Omental fat pad (tissue), 4 donors: ENCODE measurements at places on chromosomes 11 and 22.

- no peak for DNase-seq
Observed at GRCh38 chr11:19055016-19055415, 5.5 kb downstream of the MRGPRX2 start.

DNA sequence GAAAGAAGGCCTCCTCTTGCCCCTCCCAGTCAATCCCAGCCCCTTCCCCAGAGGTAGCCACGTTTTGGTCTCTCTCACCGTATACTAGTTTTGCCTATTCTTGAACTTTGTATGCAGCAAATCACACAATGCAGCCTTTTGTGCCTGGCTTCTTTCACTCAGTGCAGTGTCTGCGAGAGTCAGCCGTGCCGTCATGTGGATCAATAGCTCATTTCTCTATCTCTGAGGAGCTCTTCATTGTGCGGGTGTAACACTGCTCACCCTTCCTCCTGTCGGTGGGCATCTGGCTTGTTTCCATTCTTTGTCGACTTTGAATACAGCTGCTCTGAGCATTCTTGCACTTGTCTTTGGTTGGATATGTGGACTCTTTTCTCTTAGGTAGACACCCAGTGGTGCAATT, 146.5 kb downstream of the CACNA1I start:
- no peak for DNase-seq

GRCh38 chr11:14522801-14523200, 2.6 kb upstream of the PSMA1 start:
- DNase-seq, result no peak

GRCh38 chr22:23121424-23121823, 20.4 kb downstream of the RSPH14 start:
- no peak for DNase-seq

DNA sequence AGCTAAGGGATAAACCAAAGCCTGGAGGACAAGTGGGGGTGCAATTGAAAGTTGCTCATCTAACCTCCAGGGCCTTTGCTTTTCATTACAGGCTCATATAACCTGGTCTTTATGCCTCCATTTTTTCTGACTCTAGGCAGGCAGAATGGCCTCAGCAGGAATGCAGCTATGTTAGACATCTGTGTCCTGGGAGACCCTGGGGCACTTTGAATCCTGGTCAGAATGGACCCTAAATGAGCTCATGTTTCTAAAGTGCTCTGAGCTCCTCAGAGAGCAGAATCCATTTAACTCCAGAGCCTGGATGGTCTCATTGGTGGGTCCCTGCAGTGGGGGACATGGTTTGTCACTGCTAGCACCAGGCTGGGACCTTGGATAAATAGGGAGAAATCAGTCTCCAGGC, 177.3 kb downstream of the KIRREL3 start:
- DNase-seq, result no peak

DNA sequence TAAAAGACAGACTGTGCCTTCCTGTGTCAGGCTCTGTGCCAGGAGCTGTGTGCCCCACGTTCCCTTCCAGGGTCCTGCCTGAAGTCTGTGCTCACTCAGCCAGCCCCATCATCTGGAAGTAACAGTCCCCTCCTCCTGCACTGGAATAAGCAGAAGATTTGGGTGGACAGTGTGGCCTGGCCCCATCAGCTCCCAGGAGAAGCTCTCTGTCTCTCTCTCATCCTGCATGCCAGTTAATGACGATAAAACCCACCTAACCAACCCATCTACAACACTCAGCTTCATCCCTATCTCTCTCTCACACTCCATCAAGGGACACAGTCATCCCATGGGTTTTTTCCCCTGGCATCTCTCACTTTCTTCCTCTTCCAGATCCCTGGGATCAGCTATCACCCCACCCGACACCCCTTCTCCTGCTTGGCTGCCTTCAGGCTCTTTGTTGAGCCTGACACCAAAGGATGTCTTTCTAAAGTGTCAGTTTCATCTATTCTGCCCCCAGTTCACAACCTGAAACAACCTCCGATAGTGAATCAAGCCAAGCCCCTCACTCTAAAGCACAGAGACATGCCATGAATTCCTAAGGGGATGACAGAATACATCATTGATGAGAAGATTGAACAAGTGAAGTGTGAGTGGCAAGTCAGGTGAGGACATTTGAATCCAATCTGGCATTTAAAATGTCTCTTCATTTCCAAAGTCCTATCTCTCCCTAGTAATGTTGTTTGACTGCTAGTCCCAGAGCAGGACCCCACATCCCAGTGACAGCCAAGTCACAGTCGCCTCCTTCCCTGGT, 91.4 kb upstream of the TOP3B start:
- no peak for DNase-seq

GRCh38 chr11:1827095-1827813, 7.5 kb upstream of the SYT8 start:
- DNase-seq, result no peak

GRCh38 chr11:38460896-38461295, 1862.9 kb upstream of the RAG2 start:
- DNase-seq, result no peak

GRCh38 chr11:70290361-70291065, 20.0 kb downstream of the PPFIA1 start:
- no peak for DNase-seq

DNA sequence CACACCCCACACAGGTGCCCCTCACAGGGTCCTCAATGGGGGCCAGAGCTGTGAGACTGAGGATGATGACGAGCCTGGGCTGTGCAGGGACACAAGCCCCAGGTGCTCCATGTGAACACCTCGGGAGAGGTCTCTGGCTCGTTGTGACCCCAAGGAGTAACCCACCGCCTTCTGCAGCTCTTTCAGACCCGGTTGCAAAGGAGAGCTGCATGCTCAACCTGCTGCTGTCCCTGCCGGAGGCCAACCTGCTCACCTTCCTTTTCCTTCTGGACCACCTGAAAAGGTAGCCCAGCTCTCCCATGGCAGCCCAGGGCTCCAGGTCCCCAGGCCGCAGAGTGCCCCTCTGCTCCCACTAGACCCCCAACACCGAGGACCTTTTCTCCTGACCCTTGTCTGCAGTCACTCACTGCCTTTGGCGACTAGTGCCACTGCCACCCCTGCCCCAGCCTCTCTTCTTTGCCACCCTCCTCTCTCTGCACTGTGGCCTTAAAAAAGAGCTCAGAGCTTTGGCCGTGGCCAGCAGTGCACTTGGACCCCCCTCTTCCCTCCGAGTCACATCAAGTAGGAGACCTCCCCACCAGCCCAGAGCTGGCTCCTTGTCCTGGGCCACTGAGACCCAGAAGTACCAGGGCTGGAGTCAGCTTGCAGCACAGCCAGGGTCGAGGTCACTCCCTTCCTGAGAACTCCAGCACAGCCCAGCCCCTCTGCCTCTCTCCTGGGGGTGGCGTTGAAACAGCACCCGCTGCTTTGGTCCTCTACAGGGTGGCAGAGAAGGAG, 133.7 kb downstream of the BCR start:
- DNase-seq, result no peak

GRCh38 chr11:10351435-10351764, 46.5 kb downstream of the ADM start:
- DNase-seq, result no peak

DNA sequence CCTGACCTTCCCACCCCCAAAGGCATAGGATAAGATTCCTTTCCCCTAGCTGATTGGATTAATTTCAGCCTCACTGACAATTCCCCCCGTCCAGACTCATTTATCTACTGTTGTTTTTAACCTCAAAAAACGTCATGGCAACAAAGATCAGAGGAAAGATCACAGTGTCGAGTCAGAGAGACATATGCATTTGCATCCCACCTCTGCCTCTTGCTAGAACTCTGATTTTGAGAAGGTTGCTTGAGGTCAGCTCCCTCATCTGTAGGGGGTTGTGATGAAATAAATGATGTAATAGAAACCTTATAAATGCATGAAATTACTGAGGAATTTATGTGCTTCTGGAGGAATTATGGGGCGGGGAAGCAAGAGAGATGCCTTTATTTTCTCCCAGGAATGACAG, 53.3 kb upstream of the SYN3 start:
- DNase-seq, result no peak

GRCh38 chr22:33806191-33806590, 114.1 kb downstream of the LARGE1 start:
- DNase-seq, result no peak

GRCh38 chr11:102430158-102430836, 22.3 kb downstream of the TMEM123 start:
- DNase-seq, result no peak

GRCh38 chr11:122784325-122784955, 53.9 kb upstream of the CRTAM start:
- DNase-seq, result no peak

- DNase-seq, result no peak
Observed at GRCh38 chr22:44191036-44191454, 10.3 kb downstream of the PARVG start.

GRCh38 chr11:62360685-62361084, 23.4 kb downstream of the ASRGL1 start:
- no peak for DNase-seq

- DNase-seq, result no peak
Observed at GRCh38 chr22:48647606-48648515, 1179.8 kb downstream of the BRD1 start.

- no peak for DNase-seq
Observed at GRCh38 chr11:78031629-78032028, 8.6 kb upstream of the KCTD14 start.

DNA sequence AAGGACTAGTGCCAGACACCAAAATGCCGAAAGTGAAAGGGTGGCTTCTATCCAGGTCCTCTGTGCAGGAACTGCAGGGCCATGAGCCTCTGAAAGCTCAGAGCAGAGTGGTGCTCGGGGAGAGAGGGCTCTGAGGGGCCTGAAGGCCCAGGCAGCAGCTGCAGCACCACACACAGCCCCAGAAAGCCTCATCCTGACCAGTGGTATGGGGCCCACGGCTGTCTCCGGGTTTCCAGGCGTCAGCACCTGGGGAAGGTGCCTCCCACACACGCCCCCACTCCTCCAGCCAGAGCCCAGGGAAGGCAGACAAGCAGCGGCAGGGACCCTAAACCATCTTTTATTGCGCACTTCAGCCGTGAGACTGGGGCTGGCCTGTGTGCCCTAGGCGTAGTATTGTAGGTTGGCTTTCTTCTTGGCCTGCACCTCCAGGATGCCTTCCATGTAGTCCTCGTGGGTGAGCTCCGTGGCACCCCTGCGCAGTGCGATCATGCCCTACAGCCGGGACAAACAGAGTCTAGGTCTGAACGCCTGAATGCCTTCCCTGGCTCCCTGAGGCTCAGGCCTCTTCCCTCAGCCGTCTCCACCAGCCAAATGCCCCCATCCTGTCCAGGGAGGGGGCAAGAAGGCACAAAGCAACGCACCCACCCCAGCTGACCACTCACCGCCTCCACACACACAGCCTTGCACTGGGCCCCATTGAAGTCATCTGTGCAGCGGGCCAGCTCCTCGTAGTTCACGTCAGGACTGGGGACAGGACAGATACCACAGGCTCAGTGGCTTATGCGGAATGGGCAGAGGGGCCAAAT, 7.6 kb downstream of the PSMC3 start:
- no peak for DNase-seq

DNA sequence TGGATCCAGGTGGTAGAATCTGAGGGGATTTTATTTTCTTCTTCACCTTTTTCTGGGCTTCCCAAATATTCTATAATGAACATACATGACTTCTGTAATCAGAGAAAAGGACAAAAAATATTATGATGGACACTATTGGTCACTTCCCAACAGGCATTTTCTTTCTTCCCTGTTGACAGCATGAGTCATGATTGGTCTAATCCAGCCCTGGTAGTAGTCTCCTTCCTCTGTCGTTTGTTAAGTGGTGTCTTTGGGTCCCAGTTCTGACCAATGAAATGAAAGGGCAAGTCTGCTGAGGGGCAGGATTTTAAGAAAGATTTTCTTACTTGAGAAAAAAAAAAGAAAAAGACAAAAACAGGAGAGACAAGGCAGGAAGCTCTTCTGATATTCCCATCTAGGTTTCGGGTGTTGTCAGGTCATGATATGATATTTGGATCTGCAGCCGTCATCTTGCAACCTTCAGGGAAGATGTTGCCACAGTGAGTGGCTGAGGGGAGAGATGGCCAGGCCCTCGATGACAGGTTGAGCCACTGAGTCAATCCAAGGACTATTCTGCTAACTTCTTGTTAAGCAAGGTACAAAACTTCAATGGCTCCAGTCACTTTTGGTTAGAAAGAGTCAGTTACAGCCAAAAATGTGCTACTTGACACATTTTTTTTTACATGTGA, 23.3 kb upstream of the PLEKHB1 start:
- DNase-seq, result no peak

DNA sequence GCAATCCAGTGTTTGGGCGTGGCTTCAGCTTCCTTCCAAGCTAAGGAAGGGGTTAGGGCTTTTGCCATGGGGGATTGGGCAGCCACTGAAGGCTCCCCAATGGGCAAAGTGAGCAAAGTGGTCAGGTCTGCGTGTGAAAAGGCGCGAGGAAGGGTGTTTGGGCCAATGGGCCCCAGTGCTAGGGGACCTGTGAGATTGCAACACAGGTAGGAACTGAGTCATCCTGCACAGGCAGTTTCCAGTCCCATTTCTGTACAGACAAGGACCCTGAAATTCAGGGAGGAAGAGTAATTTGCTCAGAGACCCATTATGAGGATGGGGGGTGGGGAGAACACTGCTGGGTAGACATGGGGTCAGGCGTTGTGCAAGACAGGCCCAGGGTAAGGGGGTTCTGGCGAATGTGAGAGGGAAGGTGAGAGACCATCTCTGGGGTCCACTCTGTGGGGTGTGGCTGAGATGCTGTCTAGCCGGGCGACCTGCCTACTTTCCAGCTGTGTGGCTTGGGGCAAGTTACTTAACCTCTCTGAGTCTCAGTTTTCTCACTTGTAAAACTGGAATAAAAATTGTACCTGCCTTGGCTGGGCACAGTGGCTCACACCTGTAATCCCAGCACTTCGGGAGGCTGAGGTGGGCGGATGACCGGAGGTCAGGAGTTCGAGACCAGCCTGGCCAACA, 7.3 kb downstream of the CCDC88B start:
- DNase-seq, result no peak

- DNase-seq, result no peak
Observed at GRCh38 chr11:127308291-127308690, 307.7 kb upstream of the KIRREL3 start.

DNA sequence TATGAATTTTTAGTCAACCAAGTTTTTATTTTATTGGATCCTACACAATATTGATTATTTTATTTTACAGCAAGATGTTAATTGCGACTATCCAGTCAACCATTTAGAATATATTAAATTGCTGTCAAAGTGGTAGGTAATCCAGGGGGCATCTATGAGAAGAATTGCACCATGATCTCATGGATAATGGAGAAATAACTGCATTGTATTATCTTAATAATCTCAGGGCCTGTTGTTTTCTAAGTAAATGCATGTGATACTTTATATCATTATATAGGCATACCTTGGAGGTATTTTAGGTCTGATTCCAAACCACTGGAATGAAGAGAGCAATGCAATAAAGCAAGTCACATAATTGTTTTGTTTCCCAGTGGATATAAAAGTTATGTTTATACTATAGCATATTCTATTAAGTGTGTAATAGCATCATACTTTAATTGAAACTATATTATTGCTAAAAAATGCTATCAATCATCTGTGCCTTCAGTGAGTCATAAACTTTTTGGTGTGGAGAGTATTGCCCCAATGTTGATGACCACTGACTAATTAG, 595.4 kb upstream of the CHORDC1 start:
- no peak for DNase-seq
